Hematopoietic multipotent progenitor cell treated with erythropoietin and hydrocortisone succinate and interleukin-3 and kit ligand, for 4 days (in vitro differentiated cells): ENCODE measurements at places on chromosomes 3 and 15.

- no peak for DNase-seq
Observed at GRCh38 chr3:45253316-45253715, 27.2 kb upstream of the TMEM158 start.

- peak; percentile 75 for DNase-seq
Observed at GRCh38 chr3:112132975-112133448, at the start of gene GCSAM. GCSAM (minus strand) TSS chr3:112133248; CDS start chr3:112133120, 128 bp downstream.

DNA sequence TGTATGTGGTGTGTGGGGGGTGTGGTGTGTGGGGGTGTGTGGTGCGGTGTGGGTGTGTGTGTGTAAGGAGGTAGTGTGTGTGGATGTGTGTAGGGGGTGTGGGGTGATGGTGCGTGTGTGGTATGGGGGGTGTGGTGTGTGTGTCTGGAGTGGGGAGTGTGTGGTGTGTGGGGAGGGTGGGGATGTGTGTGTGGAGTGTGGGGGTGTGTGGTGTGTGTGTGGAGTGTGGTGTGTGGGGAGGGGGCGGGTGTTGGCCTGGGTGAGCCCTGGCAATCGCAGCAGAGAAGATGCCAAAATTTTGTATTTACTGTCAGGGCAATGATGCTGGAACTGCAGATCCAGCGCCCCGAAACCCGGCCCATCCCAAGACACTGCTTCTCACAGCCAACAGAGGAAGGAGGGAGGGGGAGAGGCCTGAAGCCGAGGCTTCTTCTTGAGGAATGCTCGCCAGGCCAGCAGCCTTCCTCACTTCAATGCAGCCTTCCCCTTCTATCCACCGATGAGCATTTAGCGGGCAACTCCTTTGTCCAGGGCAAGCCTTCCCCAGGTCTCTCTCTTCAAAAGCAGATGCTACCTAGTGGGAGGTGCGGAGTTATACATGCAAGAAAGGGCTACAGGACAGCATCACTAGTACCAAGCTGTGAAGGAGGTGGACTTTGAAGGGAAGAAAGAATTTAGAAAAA is 11.9 kb upstream of the SRP14 start:
- DNase-seq: peak; percentile 33

DNA sequence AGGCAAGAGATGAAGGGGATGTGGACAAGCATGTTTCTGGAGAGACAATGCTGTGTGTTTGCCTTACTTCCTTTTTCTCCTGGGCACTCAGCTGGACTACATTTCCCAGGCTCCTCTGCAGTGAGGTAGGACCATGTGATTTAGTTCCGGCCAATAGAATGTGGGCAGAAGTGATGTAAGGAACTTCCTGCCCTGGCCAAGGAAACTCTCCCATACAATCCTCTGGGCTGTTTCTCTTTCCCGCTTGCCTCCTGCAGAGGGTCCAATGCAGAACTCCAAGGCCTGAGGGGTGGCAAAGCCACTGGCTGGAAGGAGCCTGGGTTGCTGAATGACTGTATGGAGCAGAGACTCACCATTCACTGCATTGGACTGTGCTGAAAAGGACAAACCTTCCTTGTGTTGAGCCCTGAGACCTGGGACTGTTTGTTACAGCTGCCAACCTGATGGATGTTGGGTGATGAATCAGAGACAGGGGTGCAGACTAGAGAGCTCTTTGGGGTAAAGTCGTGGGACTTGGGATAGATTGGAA is 82.7 kb upstream of the SLC6A6 start:
- DNase-seq: peak; percentile 92

DNA sequence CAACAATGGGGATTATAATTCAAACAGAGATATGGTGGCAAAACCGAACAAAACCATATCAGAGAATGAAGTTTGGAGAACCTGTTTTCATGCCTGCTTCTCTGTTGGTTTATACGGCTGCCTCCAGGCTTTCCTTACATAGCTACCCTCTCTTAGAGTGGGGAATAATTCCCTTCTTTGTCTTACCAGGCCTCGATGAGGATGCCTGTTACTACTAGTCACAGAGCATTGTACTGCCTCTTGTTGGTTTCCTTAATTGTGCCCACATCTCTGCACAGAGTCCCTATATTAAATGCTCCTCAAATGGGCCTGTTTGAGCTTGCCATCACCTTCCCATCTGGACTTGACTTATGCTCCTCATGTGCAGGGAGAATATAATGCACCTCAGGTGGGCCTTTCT is 92.9 kb downstream of the NCEH1 start:
- DNase-seq: no peak
